ENCODE measurements at places on chromosomes 2 and 18.

- no peak for DNase-seq
Observed at GRCh38 chr2:101256316-101256715, 3.6 kb downstream of the CNOT11 start.

DNA sequence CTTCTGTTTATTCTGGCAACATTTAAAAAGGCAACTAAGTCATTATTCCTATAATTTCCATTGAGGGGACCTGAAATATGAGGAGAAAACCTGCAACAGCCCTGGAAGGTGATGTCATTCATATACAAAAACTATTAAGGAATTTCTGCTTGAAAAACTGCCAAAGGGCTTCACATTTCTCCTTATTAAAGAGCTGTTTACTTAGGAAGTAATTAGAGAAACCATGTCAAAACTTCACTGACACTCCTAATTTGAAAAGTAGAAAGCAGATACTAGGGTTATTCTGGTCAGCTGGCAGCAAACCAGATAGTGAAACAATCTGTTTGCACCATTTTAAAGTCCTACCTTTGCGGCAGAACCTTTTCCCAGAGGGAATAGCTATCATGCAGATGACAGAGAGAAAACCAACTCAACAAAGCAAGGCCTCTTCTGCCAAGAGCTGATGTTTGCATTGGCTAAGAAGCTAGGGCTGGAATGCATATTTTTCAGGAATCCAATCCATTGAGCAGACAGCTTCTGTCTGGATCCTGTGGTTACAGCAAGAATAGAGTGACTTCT is 592.2 kb upstream of the SYT4 start:
- no peak for DNase-seq

GRCh38 chr18:62226047-62226446 is 39.0 kb downstream of the RELCH start:
- no peak for DNase-seq

DNA sequence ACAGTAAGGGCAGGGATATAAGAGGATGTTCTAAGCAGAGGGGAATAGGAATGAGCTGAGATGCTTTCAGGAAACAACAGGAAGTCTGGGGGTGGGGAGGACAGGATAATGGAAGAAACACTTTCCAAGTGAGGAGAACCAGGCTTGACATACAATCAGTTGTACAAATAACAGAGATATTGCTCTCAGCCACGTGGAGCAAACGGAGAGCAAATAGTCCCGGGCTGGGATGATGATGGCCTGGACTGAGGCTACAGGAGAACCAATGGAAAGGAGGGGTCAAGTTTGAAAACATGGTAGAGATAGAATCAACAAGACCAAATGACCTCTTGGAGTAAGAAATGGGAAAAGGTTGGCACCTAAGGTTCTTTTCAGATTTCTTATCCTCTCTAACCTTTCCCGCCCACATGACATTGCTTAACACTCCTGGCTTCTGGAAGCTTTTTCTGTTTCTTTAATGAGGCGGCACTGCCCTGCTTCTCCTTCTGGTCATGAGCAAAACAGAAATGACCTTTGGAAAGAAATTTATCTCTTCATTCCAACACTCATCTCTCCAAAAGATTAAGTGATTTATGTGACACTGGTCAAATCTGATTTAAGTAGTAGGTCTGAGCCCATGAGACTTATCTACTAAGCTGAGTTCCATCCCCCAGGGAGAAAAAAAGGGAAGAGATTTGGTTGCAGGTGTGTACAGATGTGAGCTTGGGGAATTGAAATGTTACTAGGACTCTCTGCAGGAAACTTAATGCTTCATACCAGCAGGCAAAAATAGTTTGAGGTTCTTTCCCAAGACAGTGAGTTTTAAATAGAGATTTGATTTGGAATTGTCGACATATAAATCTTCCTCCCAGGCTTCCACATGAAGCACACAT is 442.9 kb upstream of the HNRNPA3 start:
- DNase-seq: no peak

DNA sequence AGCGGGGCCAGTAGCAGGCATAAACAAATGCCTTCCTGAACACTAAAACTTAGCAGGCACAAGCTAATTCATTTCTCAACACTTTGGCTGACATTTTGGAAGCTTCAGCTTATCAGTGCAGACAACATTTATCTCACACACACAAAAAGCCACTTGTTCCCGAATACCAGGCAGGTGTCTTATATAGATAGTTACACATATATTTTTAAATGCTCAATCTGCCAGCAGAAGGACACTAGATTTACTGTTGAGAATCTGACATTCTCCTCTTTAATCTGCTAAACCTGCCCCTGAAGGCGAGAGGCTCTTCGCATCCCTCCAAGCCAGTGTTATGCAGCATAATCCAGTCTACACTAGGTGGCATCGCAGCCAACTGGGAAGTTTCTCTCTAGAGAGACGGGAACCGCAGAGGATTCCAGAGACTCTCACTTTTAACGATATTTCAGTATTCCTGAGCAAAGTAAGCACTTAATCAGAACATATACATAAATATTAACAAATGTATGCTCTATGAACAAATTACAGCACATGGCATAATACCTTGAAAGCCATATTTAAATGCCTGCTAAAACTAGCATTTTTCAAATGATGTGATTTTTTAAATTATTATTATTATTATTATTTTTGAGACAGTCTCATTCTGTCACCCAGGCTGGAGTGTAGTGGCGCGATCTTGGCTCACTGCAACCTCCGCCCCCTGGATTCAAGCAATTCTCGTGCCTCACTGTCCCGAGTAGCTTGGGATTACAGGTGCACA is 90.2 kb upstream of the SCG2 start:
- no peak for DNase-seq

GRCh38 chr2:159094173-159094737 is 125.8 kb downstream of the TANC1 start:
- DNase-seq: no peak

DNA sequence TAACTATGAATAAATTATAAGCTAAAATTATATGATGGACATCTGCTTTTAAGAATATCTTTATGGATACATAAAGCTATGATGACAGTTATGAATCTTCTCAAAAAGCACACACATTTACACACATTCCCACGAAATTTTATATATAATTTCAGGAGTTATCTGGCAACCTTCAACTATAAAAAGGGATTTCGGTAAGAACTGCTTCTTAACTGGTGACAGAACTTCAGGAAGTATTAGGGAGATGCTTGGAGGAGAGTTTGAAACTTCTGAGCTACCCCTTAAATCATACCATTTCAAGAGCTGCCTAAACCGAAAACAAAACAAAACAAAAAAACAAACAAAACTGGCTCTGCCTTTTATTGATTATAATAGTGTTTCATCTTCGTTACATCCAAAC is 399.4 kb downstream of the ZEB2 start:
- no peak for DNase-seq

- DNase-seq: no peak
Observed at GRCh38 chr2:217743966-217744761, 258.6 kb downstream of the TNS1 start.

DNA sequence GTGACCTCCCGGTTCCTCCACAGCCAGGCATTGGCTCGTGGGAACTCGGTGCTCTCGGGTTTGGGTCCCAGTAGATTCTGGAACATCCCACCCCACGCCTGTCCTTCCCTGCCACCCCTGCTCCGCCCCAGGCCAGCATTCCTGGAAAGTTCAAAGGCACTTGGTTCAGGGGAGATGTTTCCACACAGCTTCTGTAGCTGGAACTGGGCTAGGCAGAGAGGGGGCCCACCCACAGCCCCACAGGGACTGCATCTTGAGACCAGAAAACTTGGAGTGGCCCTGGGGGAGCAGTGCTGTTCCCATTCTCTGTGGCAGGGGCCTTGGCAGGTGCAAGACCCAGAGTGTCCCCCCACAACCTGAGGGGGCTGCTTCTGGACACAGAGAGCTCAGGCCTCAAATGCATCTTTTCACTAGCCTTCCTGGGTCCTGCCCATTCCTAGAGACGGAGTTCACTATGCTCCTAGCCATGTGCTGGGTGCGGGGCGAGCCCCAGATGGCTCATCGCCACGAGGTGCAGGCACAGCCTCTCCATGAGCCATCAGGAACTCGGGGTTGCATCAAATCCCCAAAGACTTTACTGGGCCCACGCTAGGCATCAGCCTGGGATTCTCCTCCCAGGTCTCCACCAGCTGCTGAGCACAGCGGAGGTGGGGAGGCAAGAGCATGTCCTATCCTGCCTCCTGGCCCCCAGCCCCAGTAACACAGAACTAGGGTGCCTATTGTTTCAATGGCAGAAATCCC is 68.7 kb downstream of the ZFP36L2 start:
- DNase-seq: no peak

GRCh38 chr18:21980744-21981143 is 188.6 kb upstream of the GATA6 start:
- DNase-seq: no peak

DNA sequence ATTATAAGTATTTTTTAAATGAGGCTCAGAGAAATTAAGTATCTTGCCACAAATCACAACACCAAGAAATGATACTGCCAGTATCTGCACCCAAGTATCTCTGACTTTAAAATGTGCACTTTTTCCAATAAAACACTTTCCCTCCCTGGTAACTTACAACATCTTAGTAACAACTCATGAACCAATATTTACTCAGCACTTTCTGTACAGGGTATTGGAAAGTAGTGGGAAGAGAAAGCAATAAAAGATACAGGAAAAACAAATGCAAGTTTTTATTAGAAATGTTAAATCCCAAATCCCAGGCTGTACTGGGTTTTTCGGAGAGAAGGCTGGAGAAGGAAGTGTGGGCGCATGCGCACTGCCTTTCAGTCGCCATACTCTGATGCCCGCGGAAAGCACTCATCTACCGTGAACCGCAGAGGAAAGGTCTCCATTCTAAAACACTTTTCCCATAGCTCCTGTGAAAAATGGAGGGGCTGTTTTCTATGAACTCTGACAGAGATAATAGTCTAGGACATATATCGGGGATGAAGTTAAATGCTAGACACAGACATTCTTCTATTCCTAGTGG is 52.1 kb downstream of the L3MBTL4 start:
- no peak for DNase-seq

- no peak for DNase-seq
Observed at GRCh38 chr2:187434342-187434785, 13.7 kb downstream of the CALCRL start.

- DNase-seq: no peak
Observed at GRCh38 chr2:46700435-46700834, 215.2 kb downstream of the MCFD2 start.

DNA sequence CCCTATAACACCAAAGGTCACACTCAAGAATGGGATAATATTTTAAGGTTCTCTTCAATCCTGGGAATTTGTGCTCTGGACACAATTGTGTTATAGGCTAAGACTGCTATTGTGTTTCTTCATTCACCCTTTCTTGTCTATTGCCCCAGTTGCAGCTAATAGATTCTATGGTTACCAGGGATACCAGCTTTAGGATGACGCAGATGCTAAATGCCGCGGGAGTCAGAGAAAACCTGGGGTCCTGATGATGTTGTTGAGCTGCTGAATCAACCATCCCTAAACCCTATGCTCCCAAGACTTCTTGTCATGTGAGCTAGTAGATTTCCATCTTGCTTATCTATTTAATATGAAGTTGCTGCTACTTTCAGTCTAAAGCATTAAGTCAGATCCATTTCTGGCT is 5.4 kb downstream of the CRYGD start:
- DNase-seq: no peak

DNA sequence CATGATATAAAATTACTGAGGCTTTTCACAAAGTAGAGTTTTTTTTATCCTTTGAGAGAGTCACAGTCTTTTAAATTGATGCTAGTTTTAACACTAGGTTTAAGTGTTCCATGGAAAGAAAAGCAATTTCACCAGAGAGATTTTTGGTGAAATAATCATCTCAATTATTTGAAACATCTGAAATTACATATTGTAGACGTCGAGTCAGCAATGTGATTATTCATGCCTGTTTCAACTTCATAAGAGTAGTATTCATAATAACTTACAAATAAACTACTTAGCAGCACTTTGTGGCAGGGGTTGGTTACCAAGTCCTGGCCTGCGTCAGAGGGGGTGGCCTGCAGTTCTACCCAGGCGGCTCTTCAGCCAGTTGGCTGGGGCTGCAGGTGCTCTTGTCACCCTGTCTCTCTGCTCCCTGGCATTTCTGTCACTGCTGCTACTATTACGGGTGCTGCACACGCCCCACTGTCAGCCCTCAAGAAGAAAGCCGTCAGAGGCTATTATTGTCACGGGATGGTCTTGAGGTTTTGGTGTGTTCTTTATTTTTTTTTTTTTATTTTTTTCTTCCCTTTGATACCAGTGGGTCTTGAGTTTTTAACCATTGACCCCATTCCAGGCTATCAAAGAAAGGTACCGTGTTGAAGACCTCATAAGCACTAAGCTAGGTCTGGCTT is 50.4 kb downstream of the MALT1 start:
- DNase-seq: no peak

- DNase-seq: no peak
Observed at GRCh38 chr2:184906709-184907108, 308.4 kb downstream of the ZNF804A start.

DNA sequence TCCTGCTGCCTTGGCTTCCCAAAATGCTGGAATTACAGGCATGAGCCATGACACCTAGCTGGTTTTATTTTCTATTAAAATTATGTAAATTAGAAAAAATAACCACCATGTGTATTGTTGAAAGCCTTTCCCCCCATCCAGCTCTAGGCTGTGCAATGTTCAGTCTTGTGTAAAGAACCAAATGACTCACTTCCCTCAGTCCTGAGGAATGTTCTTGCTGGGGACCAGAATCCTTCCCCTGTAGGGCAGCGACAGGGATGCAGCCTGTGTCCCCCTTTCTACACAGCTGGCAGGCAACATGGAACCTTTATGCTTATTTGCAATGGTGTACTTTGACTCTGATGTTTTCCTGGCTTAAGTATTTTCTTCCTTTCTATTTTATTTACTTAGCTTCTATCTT is 29.4 kb downstream of the AOX1 start:
- no peak for DNase-seq

GRCh38 chr18:79386547-79386946 is 9.2 kb upstream of the NFATC1 start:
- DNase-seq: no peak

DNA sequence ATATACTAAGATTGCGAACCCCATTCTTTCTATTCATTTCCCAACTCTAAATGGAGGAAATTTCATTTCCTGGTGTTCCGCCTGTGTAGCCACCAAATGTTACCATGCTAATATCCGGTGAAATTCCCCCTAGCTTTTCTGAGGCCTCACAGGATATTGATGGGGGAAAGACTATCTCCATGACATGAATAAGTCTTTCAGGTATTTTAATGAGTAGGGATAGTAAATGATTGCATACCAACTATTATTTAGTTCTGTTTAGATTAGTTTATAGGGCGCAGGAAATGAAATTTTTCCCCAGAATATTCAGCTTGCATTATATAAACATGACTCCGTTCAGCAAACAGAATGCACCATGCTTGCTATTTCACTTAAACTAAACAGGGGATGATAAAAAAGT is 55.4 kb downstream of the COL5A2 start:
- no peak for DNase-seq

GRCh38 chr18:7064346-7064745 is 53.3 kb downstream of the LAMA1 start:
- no peak for DNase-seq

DNA sequence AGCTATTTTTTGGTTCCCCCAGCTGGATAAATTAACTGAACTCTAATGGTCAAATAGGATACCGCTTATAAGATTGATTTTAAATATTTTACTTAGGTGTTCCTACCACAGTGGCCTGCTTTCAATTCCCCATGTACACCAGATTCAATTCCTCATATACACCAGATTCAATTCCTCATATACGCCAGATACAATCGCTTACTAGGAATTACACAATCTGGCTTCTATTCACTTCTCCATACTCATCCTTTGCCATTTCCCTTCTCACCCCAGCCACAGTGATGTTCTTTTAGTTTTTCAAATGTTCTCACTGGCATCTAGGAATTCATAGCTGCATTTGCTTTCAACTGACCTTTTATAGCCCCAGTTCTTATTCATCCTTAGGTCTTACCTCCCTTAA is 66.5 kb downstream of the SLC40A1 start:
- DNase-seq: no peak
